ENCODE measurements at places on chromosomes 4 and X.
A peak's percentile ranks its signal among the peaks of the same experiment; 100 is the strongest.

DNA sequence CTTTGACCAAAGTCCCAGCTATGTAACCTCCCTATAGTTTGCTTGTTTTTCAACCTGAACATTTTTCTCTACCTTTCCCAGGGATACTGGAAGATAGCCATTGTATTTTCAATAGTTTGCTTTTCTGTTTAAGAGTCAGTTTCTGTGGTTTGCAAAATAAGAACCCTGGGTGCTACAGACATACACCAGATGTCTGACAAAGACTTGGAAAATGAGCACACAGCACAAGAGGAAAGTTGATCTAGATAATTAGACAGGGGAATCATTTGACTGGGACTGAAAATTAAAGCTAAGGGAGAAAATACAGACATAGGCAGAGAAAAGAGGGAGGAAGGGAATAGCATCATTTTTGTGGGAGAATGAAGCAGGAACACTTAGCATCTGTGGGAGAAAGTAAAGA lies 218.3 kb upstream of the CNKSR2 start:
- DNase-seq = no peak

- no peak for DNase-seq
Observed at GRCh38 chr4:5894266-5894665, 1.4 kb upstream of the CRMP1 start.

- no peak for DNase-seq
Observed at GRCh38 chrX:39162322-39162735, 361.1 kb downstream of the MID1IP1 start.

DNA sequence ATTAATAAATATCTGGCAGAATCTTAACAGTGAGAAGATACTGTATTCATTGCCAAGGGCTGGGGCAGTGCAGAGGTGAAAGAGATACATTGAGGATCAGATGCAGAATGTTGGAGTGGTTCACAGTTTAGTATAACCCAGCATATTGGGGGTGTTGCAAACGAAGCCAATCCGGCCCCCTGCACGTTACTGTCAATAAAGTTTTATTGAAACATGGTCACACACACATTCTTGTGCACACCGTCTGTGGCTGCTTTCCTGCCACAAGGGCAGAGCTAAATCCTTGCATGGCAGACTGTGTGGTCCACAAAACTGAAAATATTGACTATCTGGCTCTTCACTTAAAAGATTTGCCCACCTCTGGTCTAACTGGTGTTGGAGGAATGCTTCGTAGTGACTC lies 119.7 kb downstream of the SHOX start:
- DNase-seq = no peak

DNA sequence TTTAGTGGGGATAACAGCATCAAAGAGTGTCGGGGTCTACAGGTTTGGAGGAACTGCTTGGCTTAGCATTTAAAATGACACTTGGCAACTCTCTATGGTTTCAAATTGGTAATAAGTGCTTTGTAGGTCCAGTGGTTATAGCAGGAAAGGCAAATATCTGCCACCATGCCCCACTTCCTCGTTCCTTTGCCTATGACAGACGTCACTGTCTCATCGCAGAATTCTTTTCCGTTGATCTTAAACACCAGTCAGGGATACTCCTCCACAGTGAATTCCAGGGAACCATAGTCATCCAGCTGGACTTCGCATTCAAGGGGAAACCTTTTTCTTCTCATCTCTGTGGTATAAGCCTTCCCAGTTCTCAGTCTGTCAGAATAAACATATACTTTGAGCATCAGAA lies 319.1 kb downstream of the GPAT3 start:
- no peak for DNase-seq

DNA sequence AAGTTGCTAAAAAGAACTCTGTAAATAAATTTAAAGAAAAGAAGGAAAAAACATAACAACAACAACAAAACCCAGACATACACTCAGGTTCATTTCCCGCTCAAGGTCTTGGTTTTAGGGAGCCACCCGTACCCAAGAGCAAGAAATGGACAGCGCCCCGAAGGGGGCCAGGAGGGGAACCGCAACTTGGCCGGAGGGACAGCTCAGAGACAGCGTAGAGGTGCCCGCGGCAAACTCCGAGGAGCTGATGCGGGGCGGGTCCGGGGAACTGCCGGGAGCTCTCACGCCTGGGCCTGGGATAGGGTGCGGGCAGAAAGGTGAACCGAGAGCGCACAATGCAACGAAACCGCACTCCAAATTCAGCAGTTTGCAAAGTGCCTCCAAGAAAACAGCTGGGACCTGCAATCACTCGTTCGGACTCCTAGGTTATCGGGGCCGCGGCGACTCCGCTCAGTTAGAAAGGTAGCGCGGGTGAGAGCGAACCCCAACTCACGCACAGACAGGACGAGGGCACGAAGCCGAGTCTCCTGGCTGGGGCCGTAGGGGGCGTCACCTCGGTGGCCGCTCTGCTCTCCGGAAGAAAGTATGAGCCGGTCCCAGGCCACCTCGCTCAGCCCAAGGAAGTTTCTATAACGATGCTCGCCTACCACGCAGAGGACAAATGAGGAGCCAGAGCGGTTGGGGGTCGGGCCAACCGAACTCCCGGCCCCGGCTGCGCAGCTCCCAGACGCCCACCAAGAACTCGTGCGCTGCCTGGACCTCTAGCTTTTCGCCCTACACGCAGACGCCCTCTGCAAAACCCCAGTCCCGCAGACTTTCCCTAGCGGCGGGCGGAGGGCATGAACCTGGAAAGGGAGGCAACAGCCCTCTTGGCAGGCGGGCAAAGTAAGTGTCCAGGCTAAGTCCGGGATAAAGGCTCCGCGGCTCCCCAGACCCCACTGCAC lies 1.4 kb downstream of the NDNF start:
- DNase-seq = no peak

DNA sequence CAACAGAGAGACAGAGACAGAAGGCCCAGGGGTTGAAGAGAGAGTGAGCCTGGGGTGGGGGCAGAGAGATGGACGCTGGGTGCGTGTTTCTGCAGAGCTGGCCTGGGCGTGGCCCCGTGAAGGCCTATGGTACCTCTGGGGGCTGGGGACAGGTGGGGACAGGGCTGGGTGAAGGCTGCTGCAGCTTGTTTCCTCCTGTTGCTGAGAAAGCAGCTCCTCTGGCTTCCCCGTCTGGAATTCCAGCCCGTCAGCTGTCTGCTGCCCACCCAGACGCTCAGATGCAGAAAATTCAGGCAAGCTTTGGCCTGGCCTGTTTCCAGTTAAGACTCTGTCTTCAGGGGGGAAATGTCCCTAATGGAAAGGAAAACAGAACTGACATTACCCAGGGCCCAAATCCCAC lies 76.8 kb upstream of the PSAPL1 start:
- DNase-seq = no peak

DNA sequence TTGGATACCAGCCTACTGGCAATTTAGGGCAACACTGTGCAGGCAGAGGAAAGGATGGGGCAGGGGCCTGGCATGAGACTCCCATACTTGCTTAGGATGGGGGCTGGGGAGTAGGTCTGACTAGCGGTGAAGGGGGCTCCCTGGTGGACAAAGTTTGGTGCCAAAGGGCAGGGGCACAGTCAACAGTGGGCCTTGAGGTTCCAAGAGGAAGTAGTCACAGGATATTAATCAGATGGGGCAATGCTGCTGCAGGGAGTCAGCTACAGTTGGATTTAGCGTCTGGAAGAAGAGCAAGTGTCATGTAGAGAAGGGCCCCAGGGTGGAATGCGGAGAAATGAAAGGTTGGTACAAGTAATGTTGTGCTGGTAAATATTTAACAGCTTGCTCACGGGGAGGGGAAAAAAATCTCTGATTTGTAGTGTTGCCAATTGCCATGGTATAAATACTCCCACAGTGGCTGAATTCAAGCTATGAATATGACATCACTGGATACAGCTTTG lies 139.4 kb downstream of the PJA1 start:
- DNase-seq = no peak

DNA sequence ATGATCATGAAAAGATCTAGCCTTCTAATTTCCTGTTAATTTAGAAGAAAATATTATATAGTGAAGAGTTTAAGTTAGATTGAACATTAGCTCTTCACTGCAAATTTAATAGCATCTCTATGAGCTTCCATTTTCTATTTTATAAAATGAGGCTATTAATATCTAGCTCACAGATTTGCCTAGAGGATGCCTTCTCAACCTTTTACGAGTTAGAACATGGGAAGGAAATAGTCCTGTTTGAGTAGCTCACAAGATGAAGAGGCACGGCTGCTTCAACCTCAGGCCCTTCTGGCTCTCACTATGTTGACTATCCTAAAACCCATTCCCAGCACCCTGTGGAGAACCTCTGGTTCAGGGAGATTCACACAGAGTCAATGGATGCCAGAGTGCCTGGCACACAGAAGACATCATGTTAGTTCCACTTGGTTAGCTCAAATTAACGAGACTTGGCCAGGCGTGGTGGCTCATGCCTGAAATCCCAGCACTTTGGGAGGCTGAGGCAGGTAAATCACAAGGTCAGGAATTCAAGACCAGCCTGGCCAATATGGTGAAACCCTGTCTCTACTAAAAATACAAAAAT lies 97.9 kb upstream of the GUCY1A1 start:
- DNase-seq = no peak

DNA sequence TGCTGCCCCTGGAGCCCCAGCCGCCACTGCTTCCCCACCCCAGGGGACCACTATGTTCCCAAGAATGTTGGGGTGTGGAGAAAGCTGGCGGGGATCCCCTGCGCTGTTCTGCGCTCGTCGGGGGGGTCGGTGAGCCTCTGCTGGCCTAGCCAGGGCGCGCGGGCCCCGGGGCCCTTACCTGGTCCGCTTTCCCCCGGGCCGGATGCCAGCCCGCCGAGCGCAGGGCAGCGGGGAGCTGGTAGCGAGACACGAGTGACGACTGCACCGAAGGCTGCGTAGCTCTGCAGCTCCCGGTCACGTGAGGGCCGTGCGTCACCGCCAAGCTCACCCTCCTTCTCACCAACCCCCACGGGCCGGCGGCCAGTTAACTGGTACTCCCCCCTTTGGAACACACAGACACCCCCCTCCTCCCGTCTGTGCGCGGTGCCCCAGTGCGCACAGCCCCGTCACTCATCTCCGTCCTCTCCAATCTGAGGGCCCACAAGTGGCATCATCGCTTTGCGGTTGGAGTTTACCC lies at the start of gene BEX1:
BEX1 (minus strand) TSS at position 254 of the 517 bp plus-strand sequence. CDS start 897 bp downstream, outside the sequence.
- no peak for DNase-seq

- no peak for DNase-seq
Observed at GRCh38 chrX:102345916-102346315, 93.9 kb downstream of the NXF2B start.

DNA sequence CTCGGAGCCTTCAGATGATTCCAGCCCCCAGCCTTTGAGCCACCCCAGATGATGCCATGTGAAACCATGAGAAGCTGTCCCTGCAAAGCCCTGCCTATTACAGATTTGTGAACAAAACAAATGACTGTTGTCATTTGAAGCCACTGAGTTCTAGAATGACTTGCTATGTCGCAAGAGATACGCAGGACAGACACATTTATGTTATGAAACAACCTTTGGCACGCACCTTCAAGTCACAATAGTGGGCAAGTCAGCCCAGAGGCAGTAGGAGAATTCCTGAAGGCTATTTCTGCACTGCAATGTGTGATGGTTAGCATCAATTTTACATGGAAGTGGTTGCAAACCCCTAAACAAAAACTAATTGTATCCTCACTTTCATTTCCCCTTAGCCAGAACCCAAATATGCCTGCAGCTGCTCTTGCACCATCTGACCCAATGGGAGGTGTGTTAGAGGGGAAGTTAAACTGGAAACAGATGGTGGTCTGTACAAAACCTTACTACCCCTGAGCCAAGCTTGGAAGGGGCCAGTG lies 174.4 kb upstream of the ATP6AP2 start:
- no peak for DNase-seq

DNA sequence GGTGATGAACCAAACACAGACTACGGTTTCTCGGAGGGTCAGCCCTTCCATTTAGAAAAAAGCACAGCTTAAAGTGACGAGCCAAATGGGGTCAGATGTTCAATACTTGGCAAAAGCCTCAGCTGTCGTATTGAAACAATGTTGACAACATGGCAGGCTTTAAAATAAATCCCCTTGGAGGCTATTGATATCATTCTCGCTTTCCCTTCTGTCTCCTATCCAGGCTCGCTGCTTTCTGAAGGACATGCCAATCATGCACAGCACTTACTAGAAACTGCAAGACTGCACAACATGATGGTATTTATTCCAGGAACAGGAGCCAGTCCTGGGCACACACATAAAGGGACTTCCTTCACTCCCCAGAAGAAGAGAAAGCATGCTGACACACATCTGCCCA lies 137.9 kb downstream of the SLC7A11 start:
- DNase-seq = no peak

GRCh38 chrX:149908308-149908707 lies 21.1 kb upstream of the HSFX4 start:
- no peak for DNase-seq

DNA sequence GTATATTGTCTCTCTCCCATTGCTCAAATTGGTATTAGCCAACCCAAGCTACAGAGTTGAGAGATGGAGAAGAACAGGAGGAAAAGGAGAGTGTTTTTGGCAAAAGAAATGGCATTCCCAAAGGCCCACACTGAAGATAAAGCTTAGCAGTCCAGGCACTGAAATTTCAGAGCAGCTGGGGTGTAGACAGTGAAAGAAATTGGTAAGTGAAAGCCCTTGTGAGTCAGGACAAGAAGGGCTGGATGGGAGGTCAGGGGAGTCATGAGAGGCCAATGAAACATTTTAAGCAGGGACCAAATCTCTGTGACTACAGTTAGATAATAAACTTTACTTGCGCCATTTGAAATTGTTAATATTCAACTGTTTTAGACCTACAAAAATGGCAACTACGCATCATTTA lies 177.7 kb downstream of the ADAMTS3 start:
- DNase-seq = no peak

DNA sequence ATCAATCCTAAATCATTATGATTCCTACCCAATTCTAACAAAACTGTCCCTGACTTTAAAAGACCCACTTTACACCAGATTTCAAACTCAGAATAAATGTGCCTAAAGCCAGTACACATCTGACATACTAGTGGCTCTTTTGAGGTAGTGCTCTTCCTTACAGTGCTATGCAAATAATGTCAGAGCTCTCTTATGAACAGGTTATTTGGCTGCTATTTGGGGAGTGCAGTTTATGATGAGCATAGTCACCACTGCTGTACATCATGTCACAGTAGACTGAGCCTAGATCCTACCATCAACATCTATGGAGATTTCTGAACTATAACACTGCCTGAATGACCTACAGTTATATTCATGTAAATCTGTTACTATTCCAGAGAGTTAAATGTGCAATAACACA lies 50.4 kb upstream of the PAGE5 start:
- DNase-seq = no peak

GRCh38 chr4:17511509-17511949 lies 361 bp downstream of the QDPR start:
- peak; percentile 5 for DNase-seq
